ENCODE measurements at places on chromosomes 3 and 15.

DNA sequence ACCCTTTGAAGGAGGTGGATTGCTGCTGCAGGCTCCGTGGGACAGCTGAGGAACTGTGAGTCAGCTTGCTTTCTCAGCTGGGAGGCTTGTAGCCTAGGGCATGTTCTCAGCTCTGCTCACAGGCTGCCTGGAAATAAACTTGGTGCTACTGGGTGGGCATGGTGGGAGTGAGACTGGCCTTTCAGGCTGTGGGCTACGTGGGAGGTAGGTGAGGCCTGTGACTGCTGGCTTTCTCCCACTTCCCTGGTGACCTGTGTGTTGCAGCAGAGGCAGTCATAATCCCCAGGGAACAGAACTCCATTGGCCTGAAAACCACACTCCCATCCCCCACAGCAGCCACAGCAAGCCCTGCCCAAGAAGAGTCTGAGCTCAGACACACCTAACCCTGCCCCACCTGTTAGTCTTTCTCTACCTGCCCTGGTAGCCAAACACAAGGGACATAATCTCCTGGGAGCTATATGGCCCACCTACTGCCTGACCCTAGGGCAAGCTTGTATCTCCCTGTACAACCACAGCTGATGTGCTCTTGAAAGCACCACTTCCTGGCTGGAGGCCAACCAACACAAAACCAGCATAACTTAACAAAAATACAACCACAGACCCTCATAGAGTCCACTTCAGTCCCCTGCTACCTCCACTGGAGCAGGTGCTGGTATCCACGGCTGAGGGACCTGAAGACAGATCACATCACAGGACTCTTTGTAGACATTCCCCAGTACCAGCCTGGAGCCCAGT lies 236.5 kb downstream of the SQOR start:
- H3K36me3 ChIP-seq: no peaks in the 10 kb centered on the region
- no peak overlapping the region for H3K27ac ChIP-seq
- no peaks in the 10 kb centered on the region for H3K4me1 ChIP-seq
- DNase-seq: no peak

GRCh38 chr15:25441111-25441510 lies 2.3 kb upstream of the UBE3A start:
- H3K36me3 ChIP-seq: peaks cover 10% of the 10 kb centered on the region
- H3K27me3 ChIP-seq: peaks cover 12% of the 10 kb centered on the region
- H3K4me1 ChIP-seq: peaks cover 11% of the 10 kb centered on the region
- no peak for DNase-seq

- no peak overlapping the region for H3K4me3 ChIP-seq
- H3K27me3 ChIP-seq: no peaks in the 10 kb centered on the region
- peaks cover 4% of the 10 kb centered on the region for H3K36me3 ChIP-seq
- no peak overlapping the region for H3K27ac ChIP-seq
These were observed 41.0 kb upstream of the C15orf61 start for GRCh38 chr15:67479781-67480505.

GRCh38 chr3:59506191-59506590 lies 456.4 kb upstream of the CFAP20DC start:
- no peak overlapping the region for H3K4me3 ChIP-seq
- no peak overlapping the region for H3K27ac ChIP-seq
- H3K4me1 ChIP-seq: no peaks in the 10 kb centered on the region
- no peaks in the 10 kb centered on the region for H3K27me3 ChIP-seq
- no peaks in the 10 kb centered on the region for H3K36me3 ChIP-seq

- H3K27me3 ChIP-seq: peaks cover 20% of the 10 kb centered on the region
- no peaks in the 10 kb centered on the region for H3K4me1 ChIP-seq
- no peak for DNase-seq
- no peak overlapping the region for H3K27ac ChIP-seq
These were observed 70.1 kb upstream of the SGO1 start for GRCh38 chr3:20256144-20256543.

DNA sequence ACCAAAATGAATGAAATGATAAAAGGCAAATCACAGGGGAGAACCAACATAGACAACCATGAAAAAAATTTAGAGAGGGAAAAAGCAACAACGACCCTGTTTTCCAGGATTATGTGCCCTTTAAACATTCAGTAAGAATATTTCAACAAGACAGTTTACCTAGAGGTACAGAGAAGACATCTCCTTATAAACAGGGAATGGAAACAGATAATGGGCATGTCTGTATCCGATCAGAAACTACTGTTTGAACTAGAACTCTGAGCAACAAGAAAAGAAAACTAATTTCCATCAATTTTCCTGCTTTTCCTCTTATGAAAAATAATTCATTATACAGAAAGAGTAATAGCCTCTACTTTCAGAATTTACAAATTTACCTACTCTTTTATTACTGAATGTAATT lies 39.3 kb downstream of the DLG1 start:
- peaks cover 37% of the 10 kb centered on the region for H3K4me1 ChIP-seq
- no peak overlapping the region for H3K27ac ChIP-seq
- H3K36me3 ChIP-seq: peaks cover 2% of the 10 kb centered on the region
- no peaks in the 10 kb centered on the region for H3K27me3 ChIP-seq

GRCh38 chr3:146861262-146861661 lies 256.1 kb upstream of the PLSCR5 start:
- no peaks in the 10 kb centered on the region for H3K36me3 ChIP-seq
- no peaks in the 10 kb centered on the region for H3K27me3 ChIP-seq
- no peak overlapping the region for H3K4me3 ChIP-seq

DNA sequence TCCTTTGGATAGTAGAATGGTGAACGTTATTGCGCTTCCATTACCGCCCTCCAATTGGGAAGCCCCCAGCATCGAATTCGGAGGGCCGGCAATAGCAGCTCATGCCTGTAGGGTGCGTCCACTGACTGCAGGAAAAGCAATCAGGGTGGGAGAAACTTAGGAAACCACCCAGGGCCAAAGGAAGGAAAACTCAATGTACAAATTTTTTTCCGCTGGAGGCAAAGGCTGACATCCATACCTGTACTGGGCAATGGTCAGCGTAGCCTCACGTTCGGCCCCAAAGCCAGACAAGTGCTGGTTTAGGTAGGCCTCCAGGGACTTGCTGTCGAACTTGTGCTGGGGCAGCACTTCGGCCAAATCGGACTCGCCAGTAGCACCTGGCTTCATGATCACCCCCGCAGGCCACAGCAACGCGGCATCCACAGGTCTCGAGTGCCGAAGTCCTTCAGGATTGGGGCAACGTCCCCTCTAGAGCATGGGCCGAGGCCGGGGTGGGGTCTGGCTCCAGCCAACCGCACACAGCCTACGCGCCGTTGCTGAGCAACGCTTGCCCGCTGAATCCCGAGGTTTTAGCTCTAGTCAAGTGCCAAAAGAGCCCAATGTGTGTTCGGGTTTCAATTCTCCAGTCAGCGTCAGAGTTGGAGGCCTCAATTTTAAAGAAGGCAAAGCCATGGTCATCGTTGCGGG lies at the start of gene ACAD11:
TSS of gene ACAD11 (minus strand) at position 445 of the 687 bp plus-strand sequence. CDS start at position 387, 58 bp downstream.
- peaks cover 9% of the 10 kb centered on the region for H3K36me3 ChIP-seq
- no peaks in the 10 kb centered on the region for H3K27me3 ChIP-seq
- DNase-seq: peak; percentile 12

- H3K36me3 ChIP-seq: no peaks in the 10 kb centered on the region
- H3K27ac ChIP-seq: no peak overlapping the region
- H3K27me3 ChIP-seq: peaks cover 9% of the 10 kb centered on the region
- no peak for DNase-seq
These were observed 106.8 kb downstream of the ADCY5 start for GRCh38 chr3:123341871-123342630.

- H3K36me3 ChIP-seq: peaks cover 2% of the 10 kb centered on the region
- no peak overlapping the region for H3K4me3 ChIP-seq
- H3K4me1 ChIP-seq: no peaks in the 10 kb centered on the region
- no peak for DNase-seq
- no peaks in the 10 kb centered on the region for H3K27me3 ChIP-seq
These were observed 9.8 kb upstream of the SLC9C1 start for GRCh38 chr3:112303764-112304325.

DNA sequence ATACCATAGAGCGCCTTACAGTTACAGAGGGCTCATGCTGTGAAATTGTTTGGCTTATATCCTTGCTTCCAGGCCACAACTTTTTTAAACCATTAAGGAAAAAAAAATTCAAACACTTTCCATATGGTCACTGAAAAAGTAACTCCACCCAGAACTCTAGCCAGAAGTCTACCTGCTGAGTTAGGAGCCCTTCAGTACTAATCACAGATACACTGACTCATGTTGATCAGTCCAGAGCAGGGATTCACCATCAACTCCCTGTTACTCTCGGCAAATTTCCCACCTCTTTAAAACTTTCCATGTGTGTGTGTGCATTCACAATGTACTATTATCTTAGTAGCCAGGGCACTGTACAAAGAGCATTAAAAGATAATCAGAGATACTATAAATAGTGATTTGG lies 372.8 kb downstream of the MAGI1 start:
- no peaks in the 10 kb centered on the region for H3K36me3 ChIP-seq
- no peaks in the 10 kb centered on the region for H3K4me1 ChIP-seq
- no peaks in the 10 kb centered on the region for H3K27me3 ChIP-seq
- no peak overlapping the region for H3K27ac ChIP-seq

DNA sequence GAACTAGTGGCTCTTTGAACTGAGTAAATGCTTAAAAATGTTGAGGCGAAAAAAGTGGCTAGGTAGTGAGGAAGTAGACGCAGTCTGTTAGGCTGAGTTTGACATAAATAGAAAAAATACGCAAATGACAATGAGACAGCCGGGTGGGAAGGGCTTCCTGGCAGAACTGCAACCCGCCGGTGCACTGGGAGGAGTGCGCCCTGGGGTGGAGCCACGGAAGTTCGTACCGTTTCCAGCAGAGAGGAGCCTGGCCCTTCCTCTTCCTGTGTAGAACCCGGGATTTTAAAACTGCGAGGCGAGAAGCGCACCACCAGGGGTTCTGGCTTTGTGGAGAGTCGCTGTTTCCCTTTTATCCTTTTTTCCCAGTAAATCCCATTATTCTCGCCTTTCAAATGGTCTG lies 602.6 kb downstream of the PYDC2 start:
- no peak overlapping the region for H3K4me3 ChIP-seq
- no peak overlapping the region for H3K27ac ChIP-seq
- H3K36me3 ChIP-seq: no peaks in the 10 kb centered on the region
- H3K4me1 ChIP-seq: no peaks in the 10 kb centered on the region
- H3K27me3 ChIP-seq: no peaks in the 10 kb centered on the region

DNA sequence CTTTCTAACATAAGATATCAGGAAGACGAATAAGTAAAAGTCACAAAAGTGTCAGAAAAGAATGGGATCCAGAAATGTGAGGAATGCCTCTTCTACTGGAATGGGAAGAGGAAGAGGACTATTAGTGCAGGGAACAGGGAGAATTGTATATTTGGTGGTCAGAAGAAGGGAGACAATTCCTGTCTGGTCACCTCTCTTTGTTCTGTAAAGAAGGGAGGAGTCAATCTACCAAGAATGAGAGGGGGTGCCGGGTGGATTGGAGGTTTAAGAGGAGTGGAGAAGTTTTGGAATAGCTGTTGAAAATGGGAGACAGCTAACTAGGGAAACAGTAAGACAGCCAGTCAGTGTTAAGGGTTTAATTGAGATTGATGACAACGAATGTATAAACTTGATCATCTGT lies 20.1 kb downstream of the COMMD2 start:
- no peaks in the 10 kb centered on the region for H3K4me1 ChIP-seq
- H3K27me3 ChIP-seq: no peaks in the 10 kb centered on the region
- H3K36me3 ChIP-seq: peaks cover 3% of the 10 kb centered on the region
- no peak for DNase-seq

- no peak for DNase-seq
- H3K4me3 ChIP-seq: no peak overlapping the region
- peaks cover 21% of the 10 kb centered on the region for H3K36me3 ChIP-seq
- no peaks in the 10 kb centered on the region for H3K27me3 ChIP-seq
These were observed 38.5 kb upstream of the MELTF start for GRCh38 chr3:197068077-197068476.

DNA sequence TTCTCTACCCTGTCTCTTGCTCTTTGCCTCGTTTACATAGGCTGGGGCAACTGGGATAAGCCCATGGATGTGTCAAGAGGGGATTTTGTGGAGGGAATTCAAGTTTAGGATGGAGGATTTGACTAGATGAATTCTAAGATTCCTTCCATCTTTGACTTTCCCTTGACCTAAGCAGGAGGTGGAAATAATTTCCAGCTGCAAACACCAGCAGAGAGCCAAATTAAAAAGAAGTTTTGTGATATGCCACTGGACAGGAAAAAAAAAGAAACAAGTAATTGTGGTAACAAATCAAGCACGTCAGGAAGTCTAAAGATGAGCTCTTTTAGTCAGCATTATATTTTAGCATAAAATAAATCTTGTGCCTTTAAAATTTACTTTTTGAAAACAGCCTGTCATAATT lies 49.8 kb downstream of the KCNMB2 start:
- H3K4me3 ChIP-seq: no peak overlapping the region
- no peak overlapping the region for H3K27ac ChIP-seq
- no peaks in the 10 kb centered on the region for H3K27me3 ChIP-seq
- no peaks in the 10 kb centered on the region for H3K36me3 ChIP-seq
- DNase-seq: no peak

DNA sequence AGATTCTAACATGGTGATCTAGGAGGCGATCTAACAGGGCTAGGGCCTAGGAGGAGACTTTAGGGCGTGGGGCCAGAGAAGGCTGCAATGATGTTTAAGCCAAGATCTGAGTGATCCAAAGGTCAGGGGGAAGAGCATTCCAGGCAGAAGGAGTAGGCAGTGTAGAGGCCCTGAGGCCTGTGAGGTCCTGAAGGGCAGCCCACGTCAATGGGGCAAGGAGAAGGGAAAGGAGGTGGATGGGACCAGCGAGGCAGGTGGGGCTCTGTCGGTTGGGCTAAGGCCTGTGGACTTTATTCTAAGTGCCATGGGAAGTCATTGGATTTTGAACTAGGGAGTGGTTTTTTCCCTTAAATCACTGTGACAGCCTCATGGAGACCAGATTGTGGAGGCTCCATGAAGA lies 10.2 kb upstream of the DNAH1 start:
- peaks cover 10% of the 10 kb centered on the region for H3K36me3 ChIP-seq
- peaks cover 52% of the 10 kb centered on the region for H3K4me1 ChIP-seq
- no peaks in the 10 kb centered on the region for H3K27me3 ChIP-seq
- DNase-seq: no peak

GRCh38 chr3:176937541-176937940 lies 259.7 kb downstream of the TBL1XR1 start:
- H3K4me1 ChIP-seq: no peaks in the 10 kb centered on the region
- H3K27me3 ChIP-seq: peaks cover 18% of the 10 kb centered on the region
- no peaks in the 10 kb centered on the region for H3K36me3 ChIP-seq
- no peak overlapping the region for H3K4me3 ChIP-seq
- no peak for DNase-seq

GRCh38 chr3:172359231-172359630 lies 89.0 kb downstream of the GHSR start:
- no peaks in the 10 kb centered on the region for H3K4me1 ChIP-seq
- DNase-seq: no peak
- H3K4me3 ChIP-seq: no peak overlapping the region
- no peak overlapping the region for H3K27ac ChIP-seq
- peaks cover 11% of the 10 kb centered on the region for H3K36me3 ChIP-seq
- H3K27me3 ChIP-seq: no peaks in the 10 kb centered on the region

GRCh38 chr3:47455806-47456452 lies 19.8 kb downstream of the SCAP start:
- H3K4me1 ChIP-seq: peaks cover 30% of the 10 kb centered on the region
- no peak for DNase-seq
- no peak overlapping the region for H3K4me3 ChIP-seq
- H3K36me3 ChIP-seq: peaks cover 4% of the 10 kb centered on the region
- no peaks in the 10 kb centered on the region for H3K27me3 ChIP-seq
- no peak overlapping the region for H3K27ac ChIP-seq
